ENCODE measurements at places on chromosomes 12 and 14.

- no peak for DNase-seq
Observed at GRCh38 chr14:67523764-67524633, 9.1 kb upstream of the PLEKHH1 start.

DNA sequence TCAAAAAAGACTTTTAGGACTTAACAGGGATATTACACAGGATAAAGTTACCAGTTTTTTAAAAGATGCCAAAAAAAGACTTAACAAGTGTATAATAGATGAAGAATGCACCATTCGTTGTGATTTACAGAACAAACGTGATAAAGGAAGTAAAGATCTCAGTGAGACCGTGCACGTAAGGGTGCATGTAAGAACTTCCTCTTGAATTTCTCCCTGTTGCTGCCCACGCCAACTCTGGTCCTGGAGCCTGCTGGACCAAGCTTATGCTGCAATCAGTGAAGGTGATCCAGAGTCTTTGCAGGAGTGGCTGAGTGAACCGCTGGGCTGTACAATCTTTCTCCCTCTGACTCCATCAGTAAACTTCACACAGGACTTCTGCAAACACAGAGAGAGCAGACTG, 593.7 kb downstream of the TMEM121 start:
- no peak for DNase-seq

GRCh38 chr12:6336889-6337853, 4.7 kb downstream of the TNFRSF1A start:
- DNase-seq = no peak

- no peak for DNase-seq
Observed at GRCh38 chr12:119877639-119877948, 474 bp upstream of the CIT start.

DNA sequence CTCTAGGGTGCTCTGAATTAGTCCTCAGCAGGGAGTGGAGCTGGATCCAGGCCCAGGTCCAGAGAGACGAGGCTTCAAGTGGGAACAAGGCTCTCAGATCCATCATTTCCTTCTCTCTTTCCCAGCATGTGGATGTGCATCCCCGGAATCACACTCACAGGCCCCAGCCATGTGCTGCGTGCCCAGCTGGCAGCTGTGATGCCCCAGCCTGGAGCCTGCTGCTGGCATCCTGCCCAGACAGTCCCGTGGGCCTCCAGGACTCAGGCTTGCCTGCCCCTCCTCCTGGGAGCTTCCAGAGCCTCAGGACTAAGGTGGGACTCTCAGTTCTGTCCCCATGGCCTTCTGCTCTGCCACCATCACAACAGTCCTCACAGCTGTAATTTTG, 6.2 kb upstream of the KRT84 start:
- DNase-seq = no peak

- DNase-seq = no peak
Observed at GRCh38 chr12:93812626-93813025, 135.5 kb downstream of the CRADD start.

- no peak for DNase-seq
Observed at GRCh38 chr12:108833355-108833733, 24.0 kb downstream of the SSH1 start.

GRCh38 chr14:65482757-65483438, 70.4 kb downstream of the FUT8 start:
- no peak for DNase-seq

DNA sequence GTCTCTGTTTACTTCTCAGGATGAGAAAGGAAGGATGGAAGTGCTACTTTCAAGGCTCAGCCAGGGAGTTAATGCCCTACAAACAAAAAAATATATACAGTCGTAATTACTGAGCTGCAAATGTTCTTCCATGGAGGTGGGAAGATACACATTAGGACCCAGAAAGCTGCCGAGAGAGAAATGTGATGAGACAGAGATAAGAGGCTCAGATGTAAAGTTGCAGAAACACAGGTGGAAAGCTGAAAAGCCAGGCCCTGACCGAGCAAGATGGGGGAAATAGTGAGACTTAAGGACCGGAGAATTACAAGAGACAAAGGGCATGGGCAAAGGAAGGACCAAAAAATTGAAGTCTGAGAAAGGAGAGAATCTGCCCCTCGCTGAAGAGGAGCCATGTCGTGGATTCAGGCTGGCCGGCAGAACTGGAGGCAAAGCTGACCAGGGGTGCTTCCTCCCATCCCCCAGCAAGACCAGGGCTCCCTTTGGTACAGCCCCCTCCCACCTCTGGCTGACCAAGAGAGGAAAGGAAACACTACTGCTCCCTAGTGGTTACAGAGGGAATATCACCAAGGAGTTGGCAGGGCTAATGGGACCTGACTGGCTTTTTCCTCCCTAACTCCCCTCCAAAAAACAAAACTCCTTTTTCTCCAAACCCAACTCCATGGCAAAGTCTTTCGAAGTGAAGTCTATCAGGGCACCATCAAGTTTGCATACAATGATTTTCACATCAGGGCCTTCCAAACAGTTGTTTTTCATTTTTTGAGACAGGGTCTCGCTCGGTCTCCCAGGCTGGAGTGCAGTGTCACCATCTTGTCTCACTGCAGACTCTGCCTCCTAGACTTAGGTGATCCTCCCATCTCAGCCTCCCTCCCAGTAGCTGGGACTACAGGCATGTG, 12.1 kb downstream of the ZFHX2 start:
- DNase-seq = no peak

DNA sequence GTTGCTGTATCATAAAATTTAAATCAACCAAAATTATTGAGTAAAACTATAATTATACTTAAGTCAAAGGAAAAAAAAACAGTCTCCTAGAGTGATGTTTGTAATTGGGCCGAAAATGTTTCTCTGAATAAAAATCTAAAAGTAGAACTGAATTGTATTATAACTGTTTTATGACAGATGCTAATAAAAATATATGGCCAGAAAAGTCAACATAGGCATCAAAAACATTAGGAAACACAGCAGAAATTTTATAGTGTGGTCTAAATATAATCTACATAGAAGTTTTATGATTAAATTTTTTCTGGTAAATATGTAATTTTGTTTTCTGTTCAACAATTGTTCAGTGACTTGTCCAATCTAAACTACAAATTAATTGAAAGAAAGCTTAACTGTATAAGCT, 277.8 kb downstream of the ALX1 start:
- DNase-seq = no peak

DNA sequence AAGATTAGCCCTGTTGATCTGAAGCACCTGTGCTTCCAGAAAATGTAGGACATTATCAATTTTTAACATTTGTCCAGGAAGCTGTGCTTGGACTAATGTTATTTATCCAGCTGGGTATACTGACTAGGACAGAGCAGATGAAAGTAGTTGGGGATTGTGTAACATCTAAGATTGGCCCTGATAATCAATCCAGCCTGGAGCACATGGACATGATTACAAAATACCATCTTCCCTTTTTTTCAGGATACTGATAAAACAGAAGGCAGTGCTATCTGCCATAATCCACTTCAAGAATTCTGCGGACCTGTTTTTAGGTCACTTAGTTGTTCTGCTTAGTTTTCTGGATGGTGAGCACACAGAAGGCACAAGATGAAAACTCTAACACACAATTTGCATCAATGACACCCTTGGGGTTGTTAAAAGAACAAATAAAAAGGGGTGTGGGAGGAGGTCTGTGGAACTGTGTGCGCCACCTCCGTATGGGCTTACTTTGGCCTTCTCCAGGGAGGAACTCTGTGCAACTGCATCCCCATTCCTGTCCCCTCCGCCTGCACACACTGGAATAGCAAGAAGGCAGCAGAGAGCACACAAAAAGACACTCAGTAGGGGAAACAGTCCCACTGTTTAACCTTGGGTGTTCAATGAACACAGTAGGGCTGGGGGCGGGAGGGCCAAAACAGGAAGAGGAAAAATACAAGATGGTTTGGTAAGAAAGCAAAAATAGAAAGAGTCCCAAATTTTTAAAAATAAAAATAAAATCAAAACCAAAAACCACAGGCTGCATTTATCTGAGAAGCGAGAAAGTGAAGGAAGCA, 31.1 kb upstream of the DUSP6 start:
- no peak for DNase-seq

DNA sequence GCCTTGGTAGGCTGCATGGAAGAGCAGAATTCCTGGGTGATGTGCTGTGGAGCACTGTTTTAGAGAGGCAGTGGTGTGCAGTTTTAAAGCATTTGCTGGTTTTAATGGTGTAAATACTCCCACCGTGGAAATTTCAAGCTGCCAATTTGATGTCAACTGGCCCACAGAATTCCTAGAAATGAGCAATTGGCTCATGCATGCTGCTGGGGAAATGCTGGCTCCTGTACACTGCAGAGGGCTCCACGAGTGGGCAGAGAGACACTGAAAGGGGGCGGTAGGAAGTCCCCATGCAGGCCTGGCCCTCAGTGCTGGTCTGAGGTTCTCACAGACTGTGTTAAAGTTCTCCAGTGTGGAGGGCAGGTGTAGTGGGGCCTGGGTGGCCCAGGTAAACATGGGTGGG, 99.4 kb upstream of the NTF3 start:
- DNase-seq = no peak

- DNase-seq = no peak
Observed at GRCh38 chr14:23005451-23006187, 4.3 kb downstream of the C14orf93 start.

- no peak for DNase-seq
Observed at GRCh38 chr12:117468016-117468415, 106.6 kb upstream of the NOS1 start.

DNA sequence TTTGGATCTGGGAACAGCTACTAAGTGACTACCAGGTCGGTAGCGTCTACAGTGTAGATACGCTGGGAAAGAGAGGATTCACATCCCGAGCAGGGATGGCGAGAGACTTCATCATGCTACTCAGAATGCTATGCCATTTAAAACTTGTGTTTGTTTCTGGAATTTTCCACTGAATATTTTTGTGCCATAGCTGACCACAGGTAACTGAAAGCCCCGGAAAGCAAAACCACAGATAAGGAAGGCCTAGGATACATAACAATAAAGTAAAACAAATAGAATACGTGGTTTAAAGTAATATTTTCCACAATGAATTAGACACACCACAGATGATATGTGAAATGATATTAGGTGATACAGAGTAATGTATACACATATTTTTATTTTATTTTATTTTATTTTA, 7.9 kb upstream of the HCAR1 start:
- no peak for DNase-seq

DNA sequence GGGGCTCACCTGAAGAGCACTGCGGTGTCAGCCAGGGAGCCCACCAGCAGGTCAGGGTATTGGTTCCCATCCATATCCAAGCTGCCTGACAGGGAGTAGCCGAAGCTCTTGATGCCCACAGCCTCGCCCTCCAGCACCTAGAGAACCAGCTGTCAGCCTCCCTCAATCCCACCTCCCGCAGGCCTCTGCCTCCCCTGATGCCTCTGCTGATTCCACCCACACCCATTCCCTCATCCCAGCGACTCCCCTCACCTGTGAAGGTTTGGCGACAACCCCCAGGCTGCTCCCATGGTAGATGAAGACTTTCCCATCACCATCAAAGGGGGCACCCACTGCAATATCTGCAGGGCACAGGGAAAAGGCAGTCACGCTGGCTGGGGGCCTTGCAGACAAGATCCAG, 10.0 kb downstream of the ITGA7 start:
- DNase-seq = no peak

GRCh38 chr12:54601841-54602240, 13.4 kb upstream of the PPP1R1A start:
- DNase-seq = no peak

DNA sequence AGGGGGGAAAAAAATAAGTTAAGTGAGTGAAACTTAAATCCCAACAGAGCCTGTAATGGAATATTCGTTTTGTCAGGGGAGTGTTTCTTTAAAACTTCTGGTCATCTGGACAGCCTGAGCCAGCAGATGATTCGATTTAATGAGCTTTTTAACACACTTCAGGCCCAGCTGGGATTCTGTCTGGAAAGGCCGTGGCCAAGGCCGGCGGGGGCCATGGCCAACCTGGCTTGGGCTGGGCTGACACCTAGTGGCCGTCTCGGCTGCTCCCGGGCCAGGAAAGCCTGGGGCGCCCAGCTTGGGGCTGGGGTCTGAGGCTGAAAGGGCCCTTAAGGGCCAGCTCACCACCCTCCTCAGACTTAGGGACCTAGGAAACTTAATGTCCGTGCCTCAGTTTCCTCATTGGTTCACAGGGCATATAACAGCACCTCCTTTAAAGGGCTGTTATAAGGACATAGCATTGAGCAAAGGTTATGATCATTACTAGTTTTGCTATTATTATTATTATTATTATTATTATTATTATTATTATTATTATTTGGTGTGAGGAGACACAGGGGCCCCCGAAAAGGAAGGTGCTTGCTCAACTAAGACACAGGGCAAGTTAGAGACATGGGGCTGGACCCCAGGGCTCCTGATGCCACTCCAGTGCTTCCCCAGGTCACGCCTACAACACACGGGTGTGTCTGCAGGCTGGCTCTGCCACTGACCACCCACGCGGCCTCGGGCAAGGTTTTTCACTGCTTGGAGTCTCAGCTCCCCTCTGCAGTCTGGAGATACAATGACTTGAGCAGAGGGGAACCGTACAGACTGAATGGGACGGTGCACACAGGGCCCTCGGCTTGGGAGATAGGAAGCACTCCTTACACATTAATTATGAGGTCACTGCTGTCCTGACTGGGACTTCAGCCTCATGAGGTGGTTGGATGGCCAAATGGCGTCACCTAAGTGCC, 84.0 kb downstream of the SYNE3 start:
- no peak for DNase-seq

DNA sequence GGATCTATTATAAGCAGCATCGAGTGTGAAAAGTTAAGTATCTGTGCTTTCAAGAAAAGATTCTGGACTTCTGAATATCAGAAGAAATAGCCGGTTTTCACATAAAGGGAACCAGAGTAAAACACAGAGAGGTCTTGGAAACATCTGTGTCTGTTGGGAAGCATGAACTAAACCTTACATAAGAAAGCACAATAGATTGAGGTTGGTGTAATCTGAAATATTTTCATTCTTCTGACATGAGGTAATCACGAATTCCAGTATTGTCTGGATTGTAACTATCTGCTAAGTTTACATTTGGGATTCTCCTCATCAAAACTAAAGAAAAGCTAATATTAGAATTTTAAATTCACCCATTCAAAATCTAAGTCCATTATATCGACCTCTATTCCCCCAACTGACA, 161.3 kb downstream of the CPNE8 start:
- DNase-seq = no peak

- DNase-seq = no peak
Observed at GRCh38 chr14:42437809-42438208, 831.1 kb downstream of the LRFN5 start.

GRCh38 chr14:51335961-51336723, 96.1 kb downstream of the TMX1 start:
- DNase-seq = no peak

GRCh38 chr14:97117693-97118092, 320.5 kb downstream of the VRK1 start:
- no peak for DNase-seq

DNA sequence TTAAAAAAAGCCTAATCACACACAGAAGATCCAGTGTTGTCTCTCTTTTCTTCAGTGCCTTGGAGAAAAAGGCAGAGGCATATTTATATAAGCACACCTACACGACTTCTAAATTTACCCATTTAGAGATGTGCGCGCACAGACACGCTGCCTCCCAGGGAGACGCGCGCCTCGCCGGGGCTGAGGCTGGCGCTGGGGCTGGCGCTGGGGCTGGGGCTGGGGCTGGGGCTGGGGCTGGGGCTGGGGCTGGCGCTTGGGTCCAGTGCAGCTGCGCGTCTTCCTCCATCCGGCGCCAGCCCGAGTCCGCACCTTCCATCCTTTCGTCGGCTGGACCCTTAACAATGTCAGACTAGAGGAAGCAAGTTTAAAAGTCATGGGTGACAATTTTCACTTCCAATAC, 118.4 kb upstream of the ARID2 start:
- DNase-seq = no peak

- DNase-seq = no peak
Observed at GRCh38 chr12:62098132-62098531, 162.1 kb upstream of the USP15 start.
